ENCODE measurements at places on chromosomes 11 and 22.

DNA sequence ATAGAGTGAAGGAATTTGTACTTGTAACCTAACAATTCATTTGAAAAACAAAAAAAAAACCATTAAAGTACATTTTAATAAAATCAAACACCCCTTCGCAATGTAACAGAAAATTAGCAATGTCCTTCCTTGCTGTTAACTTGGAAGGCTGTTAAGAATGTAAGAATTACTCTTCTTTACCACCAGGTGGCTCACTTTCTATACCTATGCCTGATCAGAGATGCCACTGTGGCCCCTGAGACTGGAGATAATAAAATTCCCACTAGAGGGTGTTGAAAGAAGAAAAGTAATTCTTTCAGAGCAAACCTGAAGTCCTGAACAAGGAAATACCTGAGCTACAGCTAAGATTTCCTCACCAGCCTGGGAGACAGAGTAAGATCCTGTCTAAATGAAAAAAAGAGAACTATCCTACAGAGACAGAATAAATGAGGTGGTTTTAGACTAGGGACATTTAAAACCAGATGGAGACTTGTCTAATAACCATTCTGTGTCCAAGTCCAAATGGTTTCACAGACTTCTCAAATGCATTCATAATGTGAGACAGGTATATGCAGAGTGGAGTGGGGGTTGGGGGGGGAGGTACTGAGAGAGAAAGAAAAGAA, 1089.3 kb downstream of the FAM181B start:
- DNase-seq: no peak

DNA sequence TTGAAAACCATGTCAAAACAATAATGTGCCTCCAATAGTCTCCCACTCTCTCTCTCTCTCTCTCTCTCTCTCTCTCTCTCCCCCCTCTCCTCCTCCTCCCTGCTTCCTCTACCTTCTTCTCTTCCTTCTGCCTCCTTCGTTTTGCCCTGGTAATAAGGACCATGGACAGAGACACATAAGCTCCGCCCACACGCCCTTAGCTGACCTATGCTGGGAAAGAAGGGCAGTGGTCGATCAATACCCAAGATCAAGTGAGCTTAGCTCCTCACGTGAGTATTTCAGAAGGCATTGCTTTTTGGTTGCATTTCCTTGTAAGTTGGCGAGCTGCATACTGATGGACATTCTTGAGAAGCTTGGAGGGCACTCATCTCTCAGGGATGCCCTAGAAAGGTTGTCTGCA, 194.8 kb downstream of the MIAT start:
- no peak for DNase-seq

DNA sequence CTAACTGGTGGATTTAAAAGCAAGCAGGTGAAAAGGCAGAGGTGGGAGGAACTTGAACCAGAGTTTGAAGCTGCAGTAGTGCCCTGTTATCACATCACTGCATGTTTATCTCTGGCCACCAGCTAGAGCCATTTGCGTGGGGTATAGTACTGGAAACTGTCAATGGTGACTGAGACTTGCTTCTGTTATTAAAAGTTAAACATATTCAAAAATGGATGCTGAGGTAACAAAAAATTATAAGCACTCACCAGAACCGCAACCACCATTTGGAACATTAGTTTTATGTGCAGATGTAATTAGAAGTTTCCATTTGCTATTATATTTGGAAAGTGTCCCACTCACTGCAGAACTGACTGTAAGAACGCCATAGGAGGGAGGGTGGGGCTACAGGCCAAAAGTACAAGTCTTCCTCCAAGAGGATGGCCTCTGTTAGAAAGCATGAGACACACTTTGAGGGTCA, 1.2 kb upstream of the CD59 start:
- DNase-seq: no peak

GRCh38 chr11:89293965-89294679, 116.4 kb downstream of the TYR start:
- no peak for DNase-seq

- no peak for DNase-seq
Observed at GRCh38 chr11:23632293-23632692, 772.0 kb upstream of the CCDC179 start.

DNA sequence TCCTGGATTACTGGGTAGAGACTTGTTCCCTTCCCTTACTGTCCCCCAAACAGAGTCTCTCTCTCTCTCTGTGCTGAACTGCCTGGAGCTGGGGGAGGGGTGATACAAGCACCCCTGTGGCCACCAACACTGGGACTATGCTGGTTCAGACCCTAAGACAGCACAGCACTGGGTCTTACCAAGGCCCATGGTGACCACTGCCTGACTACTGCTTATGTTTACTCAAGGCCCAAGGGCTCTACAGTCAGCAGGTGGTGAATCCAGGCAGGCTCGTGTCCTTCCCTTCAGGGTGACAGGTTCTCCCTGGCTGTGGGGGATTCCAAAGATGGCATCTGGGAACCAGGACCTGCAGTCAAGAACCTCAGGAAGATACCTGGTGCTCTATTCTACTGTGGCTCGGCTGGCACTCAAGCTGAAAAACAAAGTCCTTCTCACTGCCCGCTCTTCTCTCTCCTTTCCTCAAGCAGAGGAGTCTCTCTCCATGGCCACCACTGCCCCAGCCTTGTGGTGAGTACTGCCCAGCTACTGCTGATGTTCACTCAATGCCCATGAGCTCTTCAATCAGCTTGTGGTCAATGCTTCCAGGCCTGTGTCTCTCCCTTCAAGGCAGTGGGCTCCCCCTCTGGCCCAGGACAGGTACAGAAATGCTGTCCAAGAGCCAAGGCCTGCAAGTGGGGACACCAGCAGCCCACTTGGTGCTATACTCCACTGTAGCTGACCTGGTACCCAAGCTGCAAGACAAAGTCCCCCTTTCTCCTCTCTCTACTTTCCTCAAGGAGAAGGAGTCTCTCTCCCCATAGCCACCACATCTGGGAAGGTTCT, 41.8 kb upstream of the SHANK2 start:
- no peak for DNase-seq

- no peak for DNase-seq
Observed at GRCh38 chr11:130413405-130414106, 14.9 kb downstream of the ADAMTS8 start.

GRCh38 chr11:77361184-77361583, 59.7 kb upstream of the GDPD4 start:
- DNase-seq: no peak

DNA sequence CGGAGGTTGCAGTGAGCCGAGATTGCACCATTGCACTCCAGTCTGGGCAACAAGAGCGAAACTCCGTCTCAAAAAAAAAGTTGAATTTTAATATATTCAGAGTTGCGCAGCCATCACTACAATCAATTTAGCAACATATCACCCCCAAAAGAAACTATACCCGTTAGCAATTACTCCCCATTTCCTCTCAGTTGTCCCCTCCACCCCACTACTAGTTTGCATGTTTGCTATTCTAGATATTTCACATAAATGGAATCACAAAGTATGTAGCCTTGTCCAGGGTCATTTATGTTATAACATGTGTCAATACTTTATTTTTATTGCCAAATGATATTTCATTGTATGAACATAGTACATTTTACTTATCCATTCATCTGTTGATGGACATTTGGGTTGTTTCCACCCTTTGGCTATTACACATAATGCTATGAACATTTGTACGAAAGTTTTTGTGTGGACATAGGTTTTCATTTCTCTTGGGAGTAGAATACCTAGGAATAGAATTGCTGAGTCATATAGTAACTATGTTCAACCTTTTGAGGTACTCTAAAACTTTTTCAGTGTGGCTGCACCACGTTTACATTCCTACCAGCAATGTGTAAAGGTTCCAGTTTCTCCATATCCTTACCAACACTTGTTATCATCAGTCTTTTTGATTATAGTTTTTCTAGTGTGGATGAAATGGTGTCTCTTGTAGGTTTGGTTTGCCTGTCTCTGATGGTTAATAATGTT, 2.2 kb downstream of the ZNF143 start:
- DNase-seq: no peak

- no peak for DNase-seq
Observed at GRCh38 chr22:49951000-49951677, 9.4 kb upstream of the PIM3 start.

- peak; percentile 30 for DNase-seq
Observed at GRCh38 chr22:38272373-38273134, at the start of gene TMEM184B. TMEM184B (minus strand) TSS chr22:38273010; CDS start chr22:38247961, 25,049 bp downstream.

DNA sequence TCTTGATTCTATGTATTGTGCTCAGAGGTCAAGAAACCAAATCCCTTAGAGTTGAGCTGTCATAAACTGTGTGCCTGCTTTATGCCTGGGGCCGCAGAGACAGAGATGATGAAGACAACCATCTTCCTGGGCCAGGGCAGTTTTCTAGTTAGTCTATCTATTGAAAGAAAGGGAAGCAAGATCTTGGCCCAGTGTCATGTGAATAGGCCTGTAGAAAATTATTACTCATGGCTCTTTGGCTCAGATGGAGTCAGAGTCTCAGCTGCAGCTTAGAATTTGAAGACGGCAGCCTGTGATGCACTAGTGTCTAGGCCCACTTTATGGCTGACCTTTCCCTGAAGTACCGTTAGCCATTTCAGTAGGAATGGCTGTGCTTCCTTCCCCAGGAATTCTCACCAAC, 112.0 kb downstream of the DBX1 start:
- no peak for DNase-seq

- no peak for DNase-seq
Observed at GRCh38 chr11:1772270-1773130, 8.8 kb upstream of the CTSD start.

- no peak for DNase-seq
Observed at GRCh38 chr11:118657238-118657637, 22.2 kb downstream of the TREH start.

- DNase-seq: no peak
Observed at GRCh38 chr11:9230296-9230695, 34.9 kb downstream of the DENND5A start.

GRCh38 chr11:6438979-6439571, 1.7 kb downstream of the HPX start:
- DNase-seq: peak; percentile 62

DNA sequence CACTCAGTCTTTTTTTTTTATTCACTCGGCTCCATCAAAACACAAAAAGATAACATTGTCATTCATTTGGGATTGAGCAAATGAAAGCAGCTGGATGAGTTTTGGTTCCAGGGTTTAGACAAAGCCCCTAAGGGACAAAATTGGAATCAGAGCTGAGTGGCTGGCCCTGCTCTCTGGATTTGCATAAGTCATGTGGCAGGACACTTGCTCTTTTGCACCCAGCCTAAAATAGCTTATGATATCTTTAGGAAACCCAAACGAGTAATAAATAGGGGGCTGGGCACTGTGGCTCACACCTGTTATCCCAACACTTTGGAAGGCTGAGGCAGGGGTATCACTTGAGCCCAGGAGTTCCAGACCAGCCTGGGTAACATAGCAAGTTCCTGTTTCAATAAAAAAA, 11.0 kb upstream of the TMEM121B start:
- DNase-seq: no peak

- DNase-seq: no peak
Observed at GRCh38 chr11:70669871-70670675, 271.7 kb downstream of the CTTN start.

DNA sequence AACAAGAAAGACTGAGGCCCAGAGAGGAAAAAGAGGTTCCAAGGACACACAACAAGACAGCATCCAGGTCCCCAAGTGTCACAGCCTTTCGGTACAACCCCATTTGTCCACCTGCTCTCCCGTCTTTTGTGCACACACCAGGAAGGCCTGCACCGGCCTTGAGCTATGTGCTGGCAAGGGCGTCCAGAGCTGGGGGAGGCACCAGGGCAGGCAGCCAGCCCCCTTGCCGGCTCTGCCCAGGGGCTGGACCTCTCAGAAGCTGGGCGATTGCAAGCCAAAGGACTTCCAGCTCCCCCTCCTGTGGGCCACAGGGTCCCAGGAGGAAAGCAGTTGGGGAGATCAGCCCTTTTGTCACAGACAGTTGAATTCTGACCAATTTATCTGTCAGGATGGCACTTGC, 210.5 kb downstream of the MN1 start:
- no peak for DNase-seq

- DNase-seq: no peak
Observed at GRCh38 chr22:45231293-45231692, 9.4 kb downstream of the KIAA0930 start.

All from NCI-H187 (cell line).